Stimulated activated CD8-positive, alpha-beta memory T cell treated with anti-CD3 and anti-CD28 coated beads, Interleukin-15, amount 100 ng/mL, for 4 hours (primary cell): ENCODE measurements at places on chromosomes 4 and X.

- no peak for DNase-seq
Measured at GRCh38 chr4:58515226-58515625, 1405.0 kb upstream of the IGFBP7 start.

GRCh38 chr4:55524844-55525571 lies 21.7 kb downstream of the CLOCK start:
- no peak for DNase-seq

- no peak for DNase-seq
Measured at GRCh38 chrX:137426695-137427425, 139.1 kb upstream of the ZIC3 start.

- DNase-seq, result peak; percentile 9
Measured at GRCh38 chrX:46796574-46797191, 37.8 kb upstream of the SLC9A7 start.

DNA sequence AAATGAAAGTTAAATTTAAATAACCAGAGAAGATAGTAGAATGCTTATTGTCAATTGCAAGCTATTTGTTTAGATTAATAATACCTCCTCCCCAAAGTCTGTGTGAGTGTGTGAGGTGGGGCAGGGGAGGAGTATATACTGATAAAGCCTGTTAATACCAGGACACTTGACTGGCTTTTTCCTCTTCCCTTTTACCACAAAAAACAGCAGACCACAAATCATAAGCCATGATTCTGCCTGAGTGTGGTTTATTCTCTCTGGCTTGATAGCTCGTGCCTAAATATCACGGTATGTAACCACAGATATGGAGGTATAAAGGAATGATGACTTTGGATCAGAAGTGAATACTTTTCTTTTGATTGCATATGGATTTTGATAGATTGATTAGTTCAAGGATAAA lies 21.9 kb upstream of the SCRG1 start:
- no peak for DNase-seq

- DNase-seq, result no peak
Measured at GRCh38 chr4:108742451-108743420, 20.1 kb downstream of the ETNPPL start.

DNA sequence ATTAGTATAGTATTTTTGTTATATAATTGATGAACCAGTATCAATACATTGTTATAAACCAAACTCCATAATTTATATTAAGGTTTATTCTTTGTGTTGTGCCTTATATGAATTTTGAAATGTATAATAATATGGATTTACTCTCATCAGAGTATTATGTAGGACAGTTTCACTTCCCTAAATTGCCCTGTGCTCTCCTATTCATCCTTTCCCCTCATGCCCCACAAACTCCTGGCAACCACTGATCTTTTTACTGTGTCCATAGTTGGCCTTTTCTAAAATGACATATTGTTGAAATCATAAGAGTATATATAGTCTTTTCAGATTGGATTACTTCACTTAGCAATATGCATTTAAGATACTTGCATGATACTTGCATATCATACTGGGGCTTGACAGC lies 958.1 kb upstream of the GRID2 start:
- DNase-seq, result no peak

DNA sequence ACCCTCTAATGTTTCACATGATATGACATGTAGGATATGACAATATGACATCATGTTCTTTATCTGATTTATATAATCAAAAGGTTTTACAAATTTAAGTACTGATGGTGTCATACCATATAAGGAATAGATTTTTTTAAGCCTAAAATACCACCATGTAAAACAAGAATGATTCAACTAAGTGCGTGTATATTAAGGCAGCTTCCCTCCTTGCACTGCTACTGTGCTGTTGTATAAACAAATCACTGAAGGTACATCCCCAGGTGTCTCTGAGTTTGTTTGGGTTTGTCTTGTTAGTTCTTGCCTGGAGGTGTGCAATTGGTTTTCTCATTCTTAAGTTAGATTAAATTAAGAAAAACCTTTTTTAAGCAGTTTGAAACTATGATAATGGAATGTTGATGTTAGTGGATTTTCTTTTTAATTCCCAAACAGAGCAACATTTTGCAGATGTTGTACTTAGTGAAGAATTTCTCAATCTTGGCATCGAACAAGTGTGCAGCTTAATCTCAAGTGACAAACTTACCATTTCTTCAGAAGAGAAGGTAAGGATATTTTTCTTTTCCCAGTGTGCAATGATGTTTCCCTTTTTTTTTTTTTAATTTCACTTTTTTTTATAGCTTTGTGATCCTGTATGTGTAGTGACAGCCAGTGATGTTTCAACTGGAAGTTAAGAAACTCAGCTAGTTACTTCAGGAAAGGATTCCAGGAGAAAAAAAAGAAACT lies 33.4 kb upstream of the MSMO1 start:
- no peak for DNase-seq

DNA sequence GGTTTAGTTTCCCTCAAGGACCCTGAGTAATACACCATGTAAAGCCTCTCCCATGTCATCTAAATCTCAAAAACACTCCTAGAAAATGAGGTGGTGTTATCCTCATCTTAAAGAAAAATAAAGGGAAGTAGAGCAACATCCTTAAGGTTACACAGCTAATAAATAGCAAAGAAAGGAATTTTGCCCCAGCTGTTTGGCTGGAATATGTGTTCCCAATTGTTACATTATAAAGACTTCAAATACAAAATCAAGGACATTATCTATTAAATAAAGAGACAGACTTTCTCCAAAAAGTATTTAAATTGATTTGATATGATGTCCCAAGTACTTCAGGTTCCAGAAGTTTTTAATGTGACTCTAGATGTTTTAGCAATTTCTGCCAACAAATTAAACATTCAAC lies 57.9 kb upstream of the IL15 start:
- DNase-seq, result no peak

DNA sequence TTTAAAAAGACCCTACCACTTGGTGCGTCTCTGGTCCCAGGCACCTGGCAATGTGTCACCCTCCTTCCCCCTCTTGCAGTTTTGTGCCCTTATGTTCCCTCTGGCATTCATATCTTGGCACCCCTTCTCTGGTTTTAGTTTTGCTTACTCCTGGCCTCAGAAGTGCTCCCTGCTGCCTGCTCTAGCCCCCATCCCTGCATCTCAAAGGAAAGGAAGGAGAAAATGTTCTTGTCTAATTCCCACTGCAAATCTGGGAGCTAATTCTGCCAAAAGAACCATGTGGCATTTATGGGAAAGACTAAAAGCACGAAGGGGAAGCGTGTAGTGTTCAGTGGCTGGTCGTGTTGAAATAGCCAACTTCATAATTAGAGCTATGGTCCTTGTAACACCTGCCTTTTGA lies 340.1 kb upstream of the RPS6KA3 start:
- no peak for DNase-seq

- DNase-seq, result no peak
Measured at GRCh38 chr4:14434483-14434882, 567.8 kb upstream of the CPEB2 start.

DNA sequence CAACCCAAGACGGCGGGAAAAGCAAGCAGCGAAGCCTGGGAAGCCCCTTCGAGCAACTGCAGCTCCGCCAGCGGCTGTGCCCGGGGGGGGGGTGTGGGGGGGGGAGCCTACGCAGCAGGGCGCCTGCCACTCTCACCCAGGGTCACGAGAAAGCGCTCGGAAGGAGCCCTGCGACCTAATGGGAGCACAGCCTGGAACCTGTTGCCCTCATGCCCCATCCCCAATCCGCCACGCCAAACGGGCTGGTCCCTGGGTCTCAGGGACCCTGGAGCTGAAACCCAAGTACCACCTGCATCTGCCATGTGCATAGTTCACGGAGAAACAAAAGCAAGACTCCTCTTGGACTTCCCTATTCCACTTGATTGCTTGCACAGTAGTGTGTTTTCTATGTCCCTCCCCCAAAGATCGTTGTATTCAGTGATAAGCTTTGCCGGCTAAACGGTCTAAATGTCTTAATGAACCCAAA lies 359 bp upstream of the GAB3 start:
- DNase-seq, result no peak

DNA sequence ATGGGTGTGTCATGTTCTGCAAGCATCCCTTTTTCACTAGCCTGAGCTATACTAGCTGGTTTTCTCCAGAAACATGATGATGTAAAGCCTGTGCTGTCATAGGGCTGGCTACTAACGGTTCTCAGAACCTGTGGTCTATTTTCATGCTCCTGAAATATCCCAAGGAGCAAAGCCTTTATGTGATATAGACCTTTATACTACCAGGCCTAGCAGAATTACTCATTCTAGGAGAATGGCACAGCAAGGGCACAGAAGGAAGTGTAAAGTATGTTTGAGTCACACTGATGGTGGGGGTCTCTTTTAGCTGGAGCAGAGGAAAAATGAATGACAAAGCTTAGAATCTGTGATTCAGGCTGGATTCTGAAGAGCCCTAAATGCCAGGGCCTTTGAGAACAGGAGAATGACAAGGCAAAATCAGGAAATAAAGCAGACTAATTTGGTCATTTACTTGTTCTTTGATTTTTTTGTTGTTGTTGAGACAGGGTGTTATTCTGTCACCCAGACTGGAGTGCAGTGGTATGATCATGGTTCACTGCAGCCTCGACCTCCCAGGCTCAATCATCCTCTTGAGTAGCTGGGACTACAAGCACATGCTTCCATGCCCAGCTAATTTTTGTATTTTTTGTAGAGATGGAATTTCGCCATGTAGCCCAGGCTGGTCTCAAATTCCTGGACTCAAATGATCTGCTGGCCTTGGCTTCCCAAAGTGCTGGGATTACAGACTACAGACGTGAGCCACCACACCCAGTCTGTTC lies 11.8 kb downstream of the TCEAL1 start:
- DNase-seq, result no peak

DNA sequence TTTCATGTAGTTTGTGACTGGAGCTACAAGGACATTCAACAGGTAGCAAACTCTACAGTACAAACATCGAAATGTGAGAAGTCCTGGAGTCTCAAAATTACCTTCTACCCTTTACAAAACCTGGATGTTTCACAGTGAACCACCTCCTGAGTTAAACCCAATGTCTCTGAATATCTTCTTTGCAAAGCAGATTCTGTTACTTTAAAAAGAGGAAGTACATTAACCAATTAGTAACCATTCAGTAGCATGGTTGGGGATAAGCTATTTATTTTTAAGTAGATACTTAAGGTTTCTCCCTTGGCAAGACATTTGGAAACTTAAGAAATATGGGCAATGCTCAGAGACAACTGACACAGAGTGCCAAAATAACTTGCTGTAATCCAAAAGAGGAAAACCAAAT lies 371.9 kb upstream of the NWD2 start:
- no peak for DNase-seq

- no peak for DNase-seq
Measured at GRCh38 chr4:47704693-47705325, 133.1 kb downstream of the CORIN start.

GRCh38 chr4:139589336-139590018 lies 33.5 kb upstream of the SETD7 start:
- no peak for DNase-seq

GRCh38 chr4:54999003-54999402 lies 126.4 kb downstream of the KDR start:
- DNase-seq, result no peak

GRCh38 chr4:14769993-14770392 lies 232.3 kb upstream of the CPEB2 start:
- DNase-seq, result no peak

DNA sequence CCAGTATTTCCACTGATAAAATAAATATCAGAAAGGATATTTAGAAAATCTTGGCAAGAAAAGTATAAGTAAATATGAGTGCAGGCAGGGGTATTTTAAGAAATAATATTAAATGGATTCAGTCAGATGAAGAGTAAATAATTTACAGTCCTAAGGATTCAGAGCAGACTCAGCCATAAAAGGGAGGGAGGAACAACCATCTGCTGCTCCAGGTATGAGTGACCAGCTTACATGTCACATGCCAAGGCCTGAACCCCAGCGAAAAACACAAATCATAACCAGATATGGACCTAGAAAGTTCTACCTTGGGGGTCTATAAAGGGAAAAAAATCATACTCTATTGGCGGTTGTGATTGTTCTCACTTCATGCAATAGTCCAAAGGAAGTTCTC lies 166.8 kb downstream of the COL4A6 start:
- DNase-seq, result no peak

GRCh38 chr4:114879916-114880669 lies 233.3 kb downstream of the NDST4 start:
- no peak for DNase-seq

GRCh38 chrX:48531358-48531959 lies 8.1 kb upstream of the TBC1D25 start:
- no peak for DNase-seq

GRCh38 chr4:117654079-117654478 lies 380.2 kb upstream of the NDST3 start:
- DNase-seq, result no peak

GRCh38 chr4:140833280-140833679 lies 77.1 kb upstream of the TBC1D9 start:
- no peak for DNase-seq

- DNase-seq, result no peak
Measured at GRCh38 chr4:961351-962230, 11.8 kb downstream of the DGKQ start.

- no peak for DNase-seq
Measured at GRCh38 chr4:17260166-17260907, 251.6 kb downstream of the QDPR start.

- no peak for DNase-seq
Measured at GRCh38 chrX:10021461-10022272, 54.5 kb downstream of the CLDN34 start.

GRCh38 chr4:146333187-146333894 lies 119.0 kb downstream of the REELD1 start:
- no peak for DNase-seq

- DNase-seq, result no peak
Measured at GRCh38 chrX:53223068-53223693, 1.8 kb downstream of the KDM5C start.

DNA sequence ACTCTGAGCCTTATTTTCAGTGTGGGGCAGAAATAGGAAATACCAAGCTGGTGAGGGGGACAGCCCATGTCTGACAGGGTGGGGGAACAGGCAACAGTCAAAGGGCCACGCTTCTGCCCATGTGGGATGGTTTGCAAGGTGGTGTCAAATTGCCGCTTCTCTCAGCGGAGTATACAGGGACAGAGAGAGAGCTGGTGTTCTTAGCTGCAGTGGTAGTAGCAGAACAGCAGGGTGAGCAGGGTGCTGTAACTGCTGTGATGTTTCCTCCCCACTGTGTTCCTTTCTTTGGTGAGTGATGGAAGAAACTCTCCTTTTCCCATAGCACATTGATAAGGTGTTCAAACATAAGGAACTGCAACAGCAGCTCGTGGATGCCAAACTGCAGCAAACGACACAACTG lies 37.9 kb downstream of the RBBP7 start:
- DNase-seq, result no peak

GRCh38 chr4:184514121-184514988 lies 40.0 kb upstream of the IRF2 start:
- DNase-seq, result no peak

GRCh38 chr4:141036786-141037185 lies 96.5 kb downstream of the RNF150 start:
- no peak for DNase-seq

DNA sequence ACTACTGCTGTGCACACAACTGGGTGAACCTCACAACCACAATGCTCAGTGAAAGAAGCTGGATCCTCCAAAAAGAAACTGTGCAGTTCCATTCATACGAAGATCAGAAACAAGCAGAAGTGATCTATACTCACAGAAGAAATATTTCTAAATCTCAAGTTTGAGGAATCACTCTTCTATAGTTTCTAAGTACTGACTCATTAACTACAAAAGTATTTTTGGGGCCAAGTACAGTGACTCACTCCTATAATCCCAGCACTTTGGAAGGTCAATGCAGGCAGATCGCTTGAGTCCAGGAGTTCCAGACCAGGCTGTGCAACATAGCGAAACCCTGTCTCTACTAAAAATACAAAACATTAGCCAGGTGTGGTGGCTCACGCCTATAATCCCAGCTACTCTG lies 51.3 kb upstream of the RELL1 start:
- DNase-seq, result no peak

GRCh38 chr4:184288451-184289178 lies 70.9 kb upstream of the ENPP6 start:
- no peak for DNase-seq
